ENCODE measurements at places on chromosomes 1 and 21.

DNA sequence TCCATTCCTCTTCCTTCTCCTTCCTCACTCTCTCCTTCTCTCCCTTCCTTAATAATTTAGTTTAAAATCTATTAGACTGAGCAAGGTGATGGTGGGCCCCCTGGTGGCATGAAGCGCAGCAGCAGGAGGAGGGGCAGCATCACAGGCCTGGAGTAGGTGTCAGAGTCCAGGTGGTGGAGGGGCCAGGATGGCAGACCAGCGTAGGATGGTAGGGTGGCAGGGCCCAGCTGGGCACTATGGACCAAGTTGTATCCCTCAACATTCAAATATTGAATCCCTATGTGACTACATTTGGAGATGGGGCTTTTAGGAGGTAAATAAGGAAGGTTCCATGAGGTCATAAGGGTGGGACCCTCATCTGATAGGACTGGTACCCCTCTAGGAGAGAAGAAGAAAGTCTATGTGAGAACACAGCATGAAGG, 61.0 kb downstream of the WDR4 start:
- no peak for DNase-seq

DNA sequence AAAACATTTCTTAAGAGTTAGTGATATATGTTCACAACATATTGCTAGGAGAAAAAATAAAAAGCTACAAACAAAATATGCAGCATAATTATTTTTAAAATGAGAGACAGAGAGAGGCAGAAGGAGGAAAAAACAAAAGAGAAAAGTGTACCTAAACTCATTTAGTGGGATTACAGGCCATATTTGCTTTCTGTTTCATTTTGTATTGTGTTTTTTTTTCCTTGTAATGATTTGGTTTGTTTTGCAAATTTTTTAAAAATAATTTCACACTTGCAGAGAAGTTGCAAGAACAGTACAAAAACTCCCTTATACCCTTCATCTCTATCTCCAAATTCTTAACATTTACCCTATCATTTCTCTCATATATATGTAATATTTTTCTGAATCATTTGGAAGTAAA, 65.0 kb downstream of the LBR start:
- DNase-seq, result no peak

- no peak for DNase-seq
Observed at GRCh38 chr1:151156515-151156819, at the start of gene TNFAIP8L2. Gene TNFAIP8L2, plus strand, starts transcription at chr1:151156649. Its CDS starts 2,049 bp downstream, at chr1:151158698.

DNA sequence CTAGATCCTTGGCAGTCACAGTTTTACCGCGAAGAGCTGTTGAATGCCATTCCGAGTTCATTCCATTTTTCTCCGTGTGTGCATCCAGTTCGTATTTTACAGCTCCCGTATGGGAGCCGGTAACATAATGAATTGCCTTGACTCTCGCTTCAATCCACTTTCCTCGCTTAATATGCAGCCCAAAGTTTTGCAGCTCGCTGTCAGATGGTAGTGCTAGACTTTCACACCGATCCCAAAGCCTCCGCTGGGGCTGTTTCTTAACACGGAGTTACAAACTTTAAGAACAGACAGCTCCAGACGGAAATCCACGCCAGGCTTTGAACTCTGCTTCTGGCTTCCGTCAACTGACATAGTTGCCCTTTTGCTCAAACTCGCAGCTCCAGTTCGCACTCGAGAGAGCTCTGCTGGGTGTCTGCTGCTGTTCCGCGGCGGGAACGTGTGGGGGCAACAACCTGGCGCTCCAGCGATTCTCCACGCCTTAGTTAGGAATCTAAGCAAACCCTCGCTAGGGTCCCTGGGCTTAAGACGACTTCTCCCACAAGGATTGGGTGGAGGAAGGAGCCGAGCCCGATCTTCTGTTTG, 3.5 kb upstream of the ARID1A start:
- peak; percentile 85 for DNase-seq

DNA sequence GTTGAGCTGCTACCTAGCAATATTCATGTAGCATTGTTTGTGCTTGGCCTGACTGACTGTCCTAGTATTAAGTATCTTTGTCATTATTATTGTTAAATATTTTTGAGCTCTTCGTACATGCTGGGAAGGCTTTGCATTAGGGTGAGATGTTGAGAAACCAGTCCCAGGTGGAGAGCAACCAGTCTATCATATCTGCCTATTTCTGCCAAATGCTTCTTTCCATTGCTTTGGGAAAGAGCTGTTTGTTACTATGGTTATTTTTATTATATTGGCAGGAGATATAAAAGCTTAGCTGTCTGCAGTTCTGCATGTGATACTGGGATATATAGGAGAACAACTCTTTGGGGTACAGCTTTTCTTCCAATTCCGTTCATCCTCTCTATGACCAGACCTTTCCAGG, 85.1 kb downstream of the CLDN17 start:
- DNase-seq, result no peak

DNA sequence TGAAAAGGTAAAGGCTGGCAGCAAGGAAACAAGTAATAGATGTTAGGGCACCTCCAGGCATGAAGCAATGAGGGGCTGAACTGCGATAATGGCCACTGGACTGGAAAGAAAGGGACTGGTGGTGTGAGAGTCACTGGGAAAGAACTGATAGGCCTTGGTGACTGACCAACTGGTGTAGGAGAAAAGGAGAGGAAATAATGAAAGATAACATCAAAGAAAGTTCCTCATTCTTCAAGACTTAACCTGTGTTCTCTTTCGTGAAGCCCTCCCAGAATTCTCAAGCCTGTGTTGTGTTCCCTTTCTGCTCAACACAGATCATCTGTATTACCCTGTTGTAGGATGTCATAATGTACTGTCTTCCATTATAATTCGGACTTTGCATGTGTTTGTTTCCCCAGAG, 20.9 kb upstream of the SNX27 start:
- DNase-seq, result no peak

DNA sequence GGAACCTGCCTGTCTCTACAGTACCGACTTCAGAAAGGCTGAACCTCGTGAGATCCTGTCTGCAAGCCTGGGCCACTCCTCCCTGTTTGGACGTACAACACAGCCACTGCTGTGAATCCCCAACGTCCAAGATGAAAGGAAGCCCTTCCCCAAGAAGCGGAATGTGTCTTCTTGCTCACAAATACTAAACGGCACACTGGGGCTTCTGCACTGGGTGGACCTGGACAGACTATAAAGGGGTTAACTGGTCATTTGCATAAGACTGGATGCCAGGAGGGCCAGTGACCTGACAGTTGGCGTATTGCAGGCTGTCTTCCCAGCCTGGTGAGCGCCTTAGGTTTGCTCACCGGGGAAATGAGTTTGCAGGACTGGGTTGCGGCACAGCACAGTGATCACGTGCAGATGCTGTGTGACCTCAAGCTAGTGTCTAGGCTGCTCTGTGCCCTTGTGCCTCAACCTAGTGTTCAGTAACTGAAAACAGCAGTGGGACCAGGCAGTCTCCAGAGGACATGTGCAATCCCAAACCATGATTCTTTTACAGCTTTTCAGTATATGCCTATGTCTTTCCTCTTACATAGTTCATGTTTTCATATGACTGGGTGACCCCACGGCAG, 19.5 kb upstream of the AJAP1 start:
- no peak for DNase-seq

GRCh38 chr1:20645414-20645813, 12.2 kb downstream of the PINK1 start:
- DNase-seq, result no peak

GRCh38 chr1:197744979-197745378, 30.3 kb downstream of the DENND1B start:
- DNase-seq, result no peak

DNA sequence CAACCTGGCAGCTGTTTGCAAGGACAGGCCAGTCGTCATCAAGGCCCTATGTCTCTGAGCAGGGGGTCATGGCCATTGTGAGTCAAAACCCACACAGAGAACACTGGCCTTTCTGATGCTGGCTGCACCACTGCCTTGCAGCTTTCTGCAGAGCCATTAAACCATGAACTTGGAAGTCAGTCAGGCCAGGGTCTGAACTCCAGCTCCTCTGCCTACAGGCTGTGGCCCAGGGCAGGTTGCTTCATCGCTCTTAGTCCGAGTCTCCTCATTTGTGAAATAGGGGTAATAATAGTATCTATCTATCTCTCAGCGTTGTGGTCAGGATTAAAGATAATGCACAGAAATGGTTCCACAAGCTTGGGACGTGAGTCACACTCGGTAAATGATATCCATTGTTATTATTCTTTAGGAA, 35.8 kb upstream of the HIVEP3 start:
- DNase-seq, result no peak

GRCh38 chr21:16579538-16579937, 849.8 kb downstream of the USP25 start:
- no peak for DNase-seq

- no peak for DNase-seq
Observed at GRCh38 chr1:1753607-1754005, 24.7 kb downstream of the NADK start.

DNA sequence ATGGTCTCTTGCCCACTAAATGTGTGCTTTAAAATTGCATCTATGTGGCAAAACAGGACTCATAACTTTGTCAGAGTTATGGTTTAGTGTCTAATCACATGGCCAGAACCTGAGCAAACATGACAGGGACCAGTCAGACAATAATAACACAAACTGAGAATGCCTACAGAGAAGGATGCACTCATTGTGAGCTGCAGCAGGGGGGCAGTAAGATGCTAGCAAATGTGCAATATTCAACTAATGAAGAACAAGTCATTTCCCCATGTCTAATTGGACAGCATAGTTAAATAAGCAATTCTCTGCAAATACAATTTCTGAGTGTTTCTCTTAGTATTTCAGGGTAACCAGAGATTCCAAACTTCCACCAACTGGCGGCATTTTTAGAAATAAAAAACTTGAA, 30.8 kb downstream of the SPAG17 start:
- no peak for DNase-seq

- no peak for DNase-seq
Observed at GRCh38 chr1:222886878-222887351, 72.1 kb downstream of the DISP1 start.

GRCh38 chr21:42690586-42690985, 37.2 kb downstream of the PDE9A start:
- DNase-seq, result no peak

DNA sequence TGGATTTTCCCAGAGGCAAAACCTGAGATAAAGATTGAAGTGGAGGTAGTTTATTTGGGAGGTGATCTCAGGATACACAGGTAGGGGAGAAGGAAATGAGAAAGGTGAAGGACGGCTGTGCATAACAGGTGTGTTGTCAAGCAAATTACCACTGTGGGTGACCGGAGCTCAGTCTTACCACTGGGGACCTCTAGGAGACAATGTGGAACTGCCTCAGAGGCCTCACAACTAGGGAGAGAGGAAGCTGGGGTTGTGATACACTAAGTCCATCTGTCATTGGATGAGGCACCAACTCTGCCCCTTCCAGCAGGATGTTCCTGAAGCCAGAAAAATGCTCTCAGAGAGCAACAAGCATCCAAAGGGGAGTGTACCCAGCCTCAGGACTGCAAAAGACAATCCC, 32.6 kb downstream of the GRIK3 start:
- no peak for DNase-seq

DNA sequence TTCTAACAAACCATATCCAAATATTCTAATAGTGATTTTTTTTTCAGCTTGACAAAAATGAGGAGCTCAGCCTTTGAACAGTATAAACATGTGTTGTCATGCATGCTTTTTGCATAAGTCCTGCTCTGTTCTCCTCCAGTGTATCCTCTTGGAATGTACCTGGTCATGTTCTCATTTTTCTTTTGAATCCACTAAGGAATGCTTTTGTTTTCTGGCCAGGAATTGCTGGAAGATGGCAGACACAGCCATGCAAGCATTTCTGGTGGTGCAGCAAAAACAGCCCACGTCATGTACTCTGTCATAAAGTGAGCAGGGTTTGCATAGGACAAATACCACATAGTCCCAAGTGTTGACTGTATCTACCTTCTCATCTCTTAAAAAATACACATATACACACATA, 11.5 kb upstream of the PLD5 start:
- DNase-seq, result no peak
